Neural cell (in vitro differentiated cells): ENCODE measurements at places on chromosomes 12 and 14. TPM values are rescaled to one million over a fixed set of nuclear protein-coding genes. Genes with fewer than 3 reads are reported as not detected.

The ASPG gene
- 0.16 and 1.4 TPM in 2 replicates for polyA plus RNA-seq

The RNASE2 gene
- 0.68 TPM in 1 of 2 replicates, not detected in the other for polyA plus RNA-seq

The FSCB gene
- polyA plus RNA-seq: not detected in 2 replicates

The FOXN4 gene
- polyA plus RNA-seq: 0.14 and 0.30 TPM in 2 replicates
